Omental fat pad (tissue), 4 donors: ENCODE measurements at places on chromosomes 2 and 18. TPM values are rescaled to one million over a fixed set of nuclear protein-coding genes. Genes with fewer than 3 reads are reported as not detected.

GRCh38 chr18:11002796-11003195 lies 146.6 kb downstream of the PIEZO2 start:
- no peak for DNase-seq

- DNase-seq = no peak
These were observed 49.9 kb downstream of the SOX11 start for GRCh38 chr2:5742126-5742525.

GRCh38 chr2:120441744-120442471 lies 96.0 kb downstream of the INHBB start:
- no peak for DNase-seq

DNA sequence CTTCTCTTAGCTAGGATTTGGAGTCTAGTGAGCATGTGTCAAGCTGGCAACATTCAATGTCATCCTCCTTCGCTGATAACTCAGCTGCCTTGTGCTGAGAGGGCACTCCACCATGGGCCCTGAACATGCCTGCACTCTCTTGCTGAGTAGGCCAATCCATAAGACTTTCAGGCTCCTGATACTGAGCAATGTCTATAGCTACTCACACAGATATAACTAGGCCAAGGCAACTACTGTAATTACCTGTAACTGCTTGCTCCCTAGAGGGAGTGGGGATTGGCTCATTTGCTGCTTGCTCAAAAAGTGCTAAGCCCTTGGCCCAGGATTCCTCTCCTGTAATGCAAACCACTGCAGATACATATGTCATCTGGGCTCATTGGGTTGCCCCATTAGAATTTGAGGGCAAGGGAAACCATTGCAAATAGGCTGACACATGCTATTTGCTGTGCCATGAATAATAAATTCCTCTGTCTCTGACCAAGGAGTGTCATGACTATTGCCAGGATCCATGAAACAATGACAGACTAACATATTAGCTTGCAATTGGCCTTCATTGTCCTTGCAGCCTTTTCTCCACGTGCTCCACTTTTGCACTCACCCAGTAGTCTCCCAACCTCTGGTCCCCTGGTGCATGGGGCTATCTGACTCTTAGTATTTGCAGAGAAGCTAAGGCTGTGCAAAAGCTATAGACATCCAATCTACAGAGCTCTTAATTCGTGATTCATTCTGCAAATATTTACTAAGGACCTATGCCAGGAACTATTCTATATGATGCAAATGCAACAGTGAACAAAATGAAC lies 36.9 kb upstream of the BMPR2 start:
- DNase-seq = no peak

GRCh38 chr2:5070257-5070656 lies 621.9 kb upstream of the SOX11 start:
- no peak for DNase-seq

- DNase-seq = no peak
These were observed 1206.7 kb upstream of the CDH2 start for GRCh38 chr18:29383311-29384273.

DNA sequence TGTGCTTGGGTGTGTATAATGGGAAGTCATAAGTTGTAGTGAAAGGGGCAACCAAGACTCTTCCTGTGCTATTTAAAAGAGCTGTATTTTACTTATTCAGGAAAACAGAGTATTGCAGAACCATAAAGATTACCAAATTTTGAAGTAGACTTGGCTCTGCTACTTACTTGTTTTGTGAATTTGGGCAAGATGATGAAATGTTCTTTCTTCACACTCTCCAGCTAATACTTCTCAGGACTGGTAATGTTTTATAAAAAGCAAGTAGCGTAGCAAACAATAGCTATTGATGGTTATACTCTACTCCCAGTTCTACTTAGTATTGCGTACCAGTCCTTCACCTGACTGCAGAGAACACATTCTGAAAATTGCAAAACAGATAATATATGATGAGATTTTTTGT lies 374.1 kb downstream of the ARHGAP15 start:
- DNase-seq = no peak

GRCh38 chr2:162025121-162025911 lies 48.7 kb downstream of the DPP4 start:
- no peak for DNase-seq

- DNase-seq = no peak
These were observed 58.4 kb downstream of the DYSF start for GRCh38 chr2:71511776-71512175.

DNA sequence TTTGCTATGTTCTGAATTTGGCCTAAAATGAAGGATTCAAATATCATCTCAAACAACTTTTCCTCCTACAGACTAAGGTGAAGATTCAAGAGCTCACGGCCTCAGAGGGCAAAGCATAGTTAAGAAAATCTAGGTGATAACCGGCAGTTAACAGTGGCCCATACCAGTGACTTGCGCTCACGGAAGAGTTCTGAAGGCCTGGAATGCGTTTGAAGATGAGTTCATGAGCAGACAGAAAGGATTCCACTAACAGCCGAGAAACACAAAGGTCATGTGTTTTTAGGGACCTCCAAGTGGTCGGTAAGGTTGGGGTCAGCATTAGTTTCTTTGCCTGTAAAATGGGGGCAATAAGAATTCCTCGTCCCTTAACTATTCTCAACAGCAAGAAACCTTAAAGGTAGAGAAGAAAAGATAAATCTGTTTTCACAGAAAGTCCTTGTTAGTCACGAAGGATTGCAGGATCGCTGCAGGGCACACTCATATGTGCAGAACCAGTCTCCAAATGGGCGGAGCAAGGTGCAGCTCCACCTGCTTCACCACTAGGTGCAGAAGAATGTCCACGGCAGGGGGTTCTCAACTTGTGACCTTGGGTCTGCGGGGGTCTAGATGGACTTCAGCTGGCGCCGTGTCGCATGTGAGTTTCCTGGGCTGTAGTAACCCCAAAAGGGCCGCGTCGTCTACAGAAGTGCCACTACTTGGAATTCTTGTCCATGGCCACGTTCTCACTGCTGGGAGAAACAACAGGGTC lies 708 bp upstream of the RPIA start:
- DNase-seq = no peak

DNA sequence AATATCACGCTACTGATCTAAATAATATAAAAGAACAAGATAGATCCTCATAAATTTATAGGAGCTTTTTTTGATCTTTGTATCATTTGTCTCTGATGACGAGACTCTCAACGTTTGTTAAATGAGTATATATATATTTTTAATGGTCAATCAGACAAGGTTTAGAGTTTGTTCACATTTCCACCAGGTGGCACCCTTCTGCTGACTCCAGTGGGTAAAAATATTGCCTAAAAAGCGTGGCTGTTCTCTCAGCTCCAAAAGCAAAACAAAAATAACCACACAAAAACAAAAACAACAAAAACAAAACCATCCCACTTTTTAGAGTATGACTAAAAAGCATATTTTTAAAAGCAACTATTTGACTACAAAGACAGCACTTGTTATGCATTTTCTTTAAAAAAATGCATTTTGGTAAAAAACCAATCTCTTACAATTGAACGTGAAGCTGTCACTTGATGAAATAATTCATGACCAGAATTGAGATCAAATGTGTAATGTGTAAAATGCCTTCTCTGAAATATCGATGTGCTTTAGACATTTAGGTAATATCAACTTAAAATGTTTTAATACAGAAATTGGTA lies 723.2 kb downstream of the DPP10 start:
- DNase-seq = no peak

GRCh38 chr2:230778350-230779063 lies 65.9 kb downstream of the CAB39 start:
- no peak for DNase-seq

DNA sequence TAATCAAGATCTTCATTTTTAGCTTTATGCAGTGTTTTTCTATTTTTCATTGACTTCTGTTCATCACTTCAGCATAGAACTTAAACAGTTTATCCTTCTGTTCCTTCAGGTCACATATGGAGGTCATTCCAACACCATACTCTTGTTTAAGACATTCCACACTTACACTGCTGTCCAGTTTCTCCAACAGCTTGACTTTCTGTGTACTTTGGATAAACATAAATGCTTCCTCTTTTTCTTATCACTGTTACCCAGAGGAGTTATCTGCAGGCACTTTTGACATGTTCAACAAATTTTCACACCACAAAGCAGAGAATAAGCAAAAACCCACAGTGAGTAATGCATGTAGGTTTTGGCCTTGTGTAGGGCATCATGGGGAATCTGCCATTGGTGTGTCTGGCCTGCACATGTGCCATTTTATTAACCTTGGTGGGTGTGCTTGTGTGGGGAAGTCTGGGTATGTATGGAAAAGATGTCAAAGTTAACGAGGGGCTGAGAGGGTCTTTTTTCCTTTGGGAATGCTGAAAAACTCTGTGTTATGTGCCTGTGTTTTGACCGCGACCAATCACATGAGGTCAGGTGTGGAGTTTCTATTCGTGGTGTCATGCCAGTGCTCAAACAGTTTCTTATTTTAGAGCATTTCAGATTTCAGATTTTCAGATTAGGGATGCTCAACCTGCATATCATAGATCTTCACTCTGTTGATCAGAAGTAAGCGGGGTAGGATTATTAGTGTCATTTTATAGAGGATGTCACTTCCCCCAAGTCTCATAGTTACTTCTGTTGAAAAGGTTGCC lies 53.9 kb upstream of the ACVR1 start:
- no peak for DNase-seq

- no peak for DNase-seq
These were observed 162.7 kb downstream of the KLHL29 start for GRCh38 chr2:23547725-23548124.

- DNase-seq = no peak
These were observed 69.8 kb downstream of the NFATC1 start for GRCh38 chr18:79465392-79465991.

- no peak for DNase-seq
These were observed 1094.7 kb upstream of the GYPC start for GRCh38 chr2:125561302-125561701.

DNA sequence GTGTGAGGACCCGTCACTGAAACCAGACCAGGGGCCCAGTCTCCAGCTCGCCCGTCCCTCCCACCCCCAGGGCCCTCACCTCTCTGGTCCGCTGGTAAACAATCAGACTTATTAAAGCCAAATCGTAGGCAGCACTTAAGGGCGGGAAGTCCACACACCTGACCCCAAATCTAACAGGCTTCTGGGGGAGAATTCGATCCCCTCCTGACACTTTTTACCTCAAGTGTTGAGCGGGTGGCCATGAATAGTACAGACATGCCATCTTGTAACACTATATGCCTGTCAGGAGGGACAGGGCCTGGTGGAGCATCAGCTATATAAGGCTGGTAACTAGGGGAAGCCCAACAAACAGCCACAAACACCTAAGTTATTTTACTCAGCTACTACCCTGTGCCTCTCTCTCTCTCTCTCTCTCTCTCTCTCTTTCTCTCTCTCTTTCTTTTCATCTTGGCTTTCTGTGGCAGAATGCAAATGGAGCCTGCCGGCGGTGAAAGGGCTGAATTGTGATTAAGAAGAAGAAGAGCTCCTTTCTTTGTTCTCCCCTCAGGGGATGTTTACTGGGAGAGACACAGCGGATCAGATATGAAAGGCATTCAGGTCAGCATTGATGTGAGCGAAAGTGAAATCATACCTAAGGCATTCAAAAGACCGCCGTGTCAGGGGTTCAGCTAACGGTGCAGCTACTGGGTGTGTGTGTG lies 9.5 kb downstream of the ZEB2 start:
- DNase-seq = no peak

- DNase-seq = no peak
These were observed 1.4 kb downstream of the MYO7B start for GRCh38 chr2:127536707-127537541.

GRCh38 chr2:184646177-184646576 lies 47.8 kb downstream of the ZNF804A start:
- DNase-seq = no peak

DNA sequence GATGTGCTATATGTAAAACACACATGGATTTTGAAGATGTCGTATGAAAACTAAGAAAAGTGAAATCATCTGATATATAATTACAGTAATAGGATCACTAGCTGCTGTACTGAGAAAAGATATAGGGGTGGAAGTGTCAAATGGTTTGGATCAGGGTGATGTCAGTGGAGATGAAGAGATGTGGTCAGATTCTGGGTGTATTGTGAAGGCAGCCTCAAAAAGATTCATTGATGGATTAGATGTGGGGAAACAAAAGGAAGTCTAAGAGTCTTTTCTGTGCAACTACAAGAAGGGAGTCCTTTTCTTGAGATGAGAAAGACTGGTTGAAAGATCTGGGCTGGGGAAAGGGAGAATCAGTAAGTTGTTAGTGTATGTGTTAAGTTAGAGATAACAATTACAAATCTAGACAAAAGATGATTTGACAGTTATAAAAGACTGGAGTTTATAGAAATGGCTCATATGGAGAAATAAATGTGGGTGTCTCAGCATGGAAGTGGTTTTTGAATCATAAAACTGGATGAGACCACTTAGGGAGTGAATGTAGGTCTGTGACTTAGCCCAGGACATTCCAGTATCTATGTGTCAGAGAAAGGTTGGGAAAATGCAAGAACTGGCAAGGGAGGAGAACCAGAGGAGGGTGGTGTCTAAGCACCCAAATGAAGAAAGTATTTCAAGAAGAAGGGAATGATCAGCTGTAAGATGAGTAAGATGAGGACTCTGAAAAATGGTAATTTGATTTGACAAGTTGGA lies 347.4 kb downstream of the PARD3B start:
- DNase-seq = no peak

DNA sequence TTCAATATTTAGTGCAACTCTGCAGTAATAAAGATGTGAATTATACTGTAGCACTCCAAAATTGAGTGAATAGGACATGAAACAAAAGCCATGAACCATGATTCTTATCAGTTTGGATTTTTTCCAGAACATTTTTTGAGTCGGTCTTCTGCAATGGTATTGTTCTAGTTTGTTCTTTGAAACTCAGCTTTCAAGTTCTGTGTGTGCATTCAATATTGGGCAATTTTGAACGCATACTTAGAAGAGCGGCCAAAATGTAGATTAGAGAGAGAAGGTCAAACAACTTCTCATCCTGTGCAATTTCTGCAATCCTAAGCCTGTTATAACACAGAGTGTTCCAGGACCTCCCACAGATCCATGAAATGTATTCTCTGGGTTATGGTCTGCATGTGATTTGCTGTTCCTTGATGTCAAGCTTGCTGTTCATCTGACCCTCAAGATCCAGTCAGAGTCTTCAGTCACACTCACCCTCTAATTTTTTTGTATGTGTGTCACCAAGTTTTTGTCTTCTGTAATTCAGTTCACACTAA lies 48.3 kb downstream of the TSPYL6 start:
- DNase-seq = no peak

GRCh38 chr2:107807988-107808387 lies 18.7 kb upstream of the RGPD4 start:
- no peak for DNase-seq

Gene NR4A2
- total RNA-seq = 6.0 TPM

Gene MAP3K19
- total RNA-seq = not detected

Gene NETO1
- total RNA-seq = 0.84 TPM

Gene AOX1
- 293 TPM for total RNA-seq
